Activated T-helper 1 cell treated with anti-CD3 and anti-CD28 coated beads, Interleukin-2, amount 50 U/mL, for 16 hours (primary cell): ENCODE measurements at places on chromosomes 3 and 15.

DNA sequence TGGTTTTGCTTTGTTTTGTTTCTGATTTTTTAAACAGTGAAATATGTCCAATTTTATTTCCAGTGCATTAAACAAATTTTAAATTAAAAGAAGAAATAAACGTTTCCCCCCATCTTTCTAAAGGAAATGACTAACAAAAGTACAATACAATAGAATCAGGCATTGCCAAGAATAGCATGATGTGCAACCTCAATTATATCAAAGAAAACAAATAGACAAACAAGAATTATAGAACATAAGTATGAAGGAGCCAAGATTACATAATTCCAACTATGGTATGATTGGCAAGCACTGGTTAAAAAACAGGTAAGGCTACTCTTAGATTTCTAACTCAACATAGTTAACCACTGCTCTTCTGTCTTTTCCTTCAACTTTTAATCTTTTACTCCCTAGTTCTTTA is 26.4 kb downstream of the TIGIT start:
- no peak for DNase-seq

DNA sequence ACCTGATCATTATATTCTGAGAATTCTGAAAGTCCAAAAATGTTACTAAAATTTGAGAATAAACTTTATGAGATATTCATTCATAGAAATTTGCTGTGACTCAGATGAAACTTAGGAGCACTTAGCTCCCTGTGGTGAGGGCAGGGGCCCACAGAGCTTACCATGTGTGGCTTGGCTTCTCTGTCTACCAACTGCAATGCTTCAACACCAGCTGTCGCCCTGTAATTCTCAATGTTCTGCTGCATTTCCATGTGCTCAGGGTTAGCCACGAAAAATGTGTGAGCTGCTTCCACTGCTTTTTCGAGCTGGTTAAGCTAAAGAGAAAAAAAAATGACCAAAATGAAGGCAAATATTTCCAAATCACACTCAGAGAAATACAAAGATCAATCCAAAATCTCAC is 125.6 kb downstream of the P3H2 start:
- no peak for DNase-seq

DNA sequence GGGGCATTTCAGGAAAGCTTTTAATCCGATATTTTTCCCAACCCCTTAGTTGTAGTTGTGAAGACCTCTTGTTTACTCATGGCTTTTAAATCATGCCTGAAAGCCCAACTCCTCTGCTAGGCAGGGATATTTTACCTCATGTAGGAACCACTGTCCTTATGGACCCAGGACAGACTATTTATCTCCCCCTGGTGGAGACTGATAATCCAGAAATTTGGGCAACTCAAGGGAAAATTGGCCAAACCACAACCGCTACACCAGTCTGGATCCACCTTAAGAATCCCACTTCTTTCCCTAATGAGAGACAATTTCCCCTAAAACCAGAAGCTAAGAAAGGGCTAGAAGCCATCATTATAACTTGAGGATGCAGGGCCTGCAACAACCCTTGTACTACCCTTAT is 248.1 kb upstream of the STAC start:
- no peak for DNase-seq

- DNase-seq, result no peak
These were observed 21.8 kb upstream of the CLDN18 start for GRCh38 chr3:137988152-137988551.

GRCh38 chr3:102030661-102031060 is 181.3 kb downstream of the NFKBIZ start:
- DNase-seq, result no peak

DNA sequence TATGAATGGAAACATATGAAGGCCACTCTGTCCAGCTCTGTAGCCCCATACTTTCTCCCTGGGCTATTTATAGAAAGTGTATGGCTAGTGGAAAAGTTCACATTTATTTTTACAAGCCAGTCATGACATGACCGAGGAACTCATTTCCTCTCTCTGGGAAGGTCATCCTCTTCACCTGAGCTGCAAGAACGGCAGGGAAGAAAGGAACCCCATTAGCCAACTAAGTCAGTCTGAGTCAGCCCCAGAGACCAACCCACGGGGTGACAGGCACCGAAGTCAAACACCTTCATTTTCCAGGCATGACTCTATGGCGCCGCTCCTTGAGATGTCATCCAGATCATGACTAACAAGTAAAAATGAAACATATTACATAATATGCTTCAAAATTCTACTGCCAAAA is 4.8 kb downstream of the PAQR9 start:
- DNase-seq, result no peak

- no peak for DNase-seq
These were observed 9.5 kb downstream of the TTBK2 start for GRCh38 chr15:42911058-42911592.

GRCh38 chr3:37680401-37680800 is 181.3 kb upstream of the CTDSPL start:
- no peak for DNase-seq

DNA sequence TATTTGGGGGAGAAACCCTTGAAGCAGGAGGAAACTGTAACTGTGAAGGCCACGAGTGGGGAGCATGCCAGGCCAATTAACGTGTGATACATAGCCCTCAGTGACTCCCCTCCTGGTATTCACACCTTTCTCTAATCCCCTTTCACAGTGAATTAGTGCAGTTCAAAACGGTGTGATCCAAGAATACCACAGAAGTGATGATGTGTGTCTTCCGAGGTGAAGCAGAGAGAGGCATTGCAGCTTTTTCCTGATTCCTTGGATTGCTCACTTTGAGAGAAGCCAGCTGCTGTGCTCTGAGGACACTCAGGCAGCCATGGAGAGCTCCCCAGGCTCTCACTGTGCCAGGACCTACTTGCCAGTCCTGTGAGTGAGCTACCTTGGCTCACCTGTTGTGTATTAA is 17.3 kb downstream of the NIPA2 start:
- no peak for DNase-seq

DNA sequence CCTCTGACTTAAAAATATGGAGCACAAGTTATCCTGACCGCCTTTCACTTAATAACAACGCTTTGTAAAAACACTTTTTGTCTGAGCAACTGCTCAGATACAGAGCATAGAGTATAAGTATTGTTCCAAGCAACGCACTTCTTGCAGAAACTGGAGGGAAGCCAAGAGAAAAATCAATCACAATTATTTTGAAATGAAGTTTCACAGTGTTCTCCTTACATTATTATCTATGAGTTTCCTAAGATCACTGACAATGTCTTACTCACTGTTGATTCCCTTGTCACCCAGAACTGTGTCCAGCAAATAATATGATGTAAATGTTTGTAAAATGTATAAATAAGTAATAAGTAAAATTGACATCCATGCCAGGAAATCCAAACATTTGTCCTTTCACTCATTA is 184.6 kb upstream of the GPR149 start:
- DNase-seq, result no peak

- DNase-seq, result no peak
These were observed 43.6 kb upstream of the PLCL2 start for GRCh38 chr3:16841041-16841753.

GRCh38 chr15:74815121-74815934 is 2.7 kb downstream of the LMAN1L start:
- no peak for DNase-seq

DNA sequence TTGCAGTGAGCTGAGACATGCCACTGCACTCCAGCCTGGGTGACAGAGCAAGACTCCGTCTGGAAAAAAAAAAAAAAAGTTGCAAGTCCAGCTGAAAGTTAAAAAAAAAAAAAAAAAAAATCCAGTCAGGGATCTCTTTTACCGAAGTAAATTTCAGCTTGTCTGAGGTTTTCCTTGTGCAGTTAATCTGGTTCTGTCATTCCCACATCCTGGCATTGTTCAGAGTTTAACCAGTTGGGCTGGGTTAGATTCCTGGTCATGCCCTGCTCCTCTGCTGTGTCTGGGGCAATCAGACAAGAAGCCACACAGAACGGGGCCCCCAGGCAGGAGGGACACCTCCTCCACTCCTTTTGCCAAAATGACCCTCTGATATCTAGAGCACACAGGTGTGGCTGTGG is 84.1 kb upstream of the KLHL25 start:
- DNase-seq, result no peak

DNA sequence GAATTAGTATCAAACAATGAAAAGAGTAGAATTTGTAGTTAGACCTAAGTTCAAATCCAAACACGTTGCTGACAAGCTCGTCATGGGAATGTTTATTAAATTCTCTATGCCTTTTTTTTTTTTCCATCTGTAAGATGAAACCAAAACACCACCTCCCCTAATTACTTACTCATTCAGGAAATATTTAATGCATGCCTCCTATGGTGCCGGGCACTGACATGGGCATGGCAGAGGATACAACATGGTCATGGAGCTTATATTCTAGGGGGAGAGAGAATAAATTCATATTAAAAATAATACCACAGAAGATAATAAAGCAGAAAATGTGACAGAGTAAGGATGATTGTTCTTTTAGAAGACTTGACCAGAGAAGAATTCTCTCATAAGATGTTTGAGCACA is 215.8 kb downstream of the RYR3 start:
- DNase-seq, result no peak
